Activated T-helper 1 cell treated with anti-CD3 and anti-CD28 coated beads, Interleukin-12 subunit alpha, Interleukin-12 subunit beta, Interleukin-2, Interleukin-4 antibody, amounts not matched to agents 30 ng/mL and 10 ng/mL and 1 ng/mL, durations not matched to agents 14 hours and 24 hours and 36 hours (primary cell): ENCODE measurements at places on chromosomes 5 and 9. TPM values are rescaled to one million over a fixed set of nuclear protein-coding genes. Genes with fewer than 3 reads are reported as not detected.

DNA sequence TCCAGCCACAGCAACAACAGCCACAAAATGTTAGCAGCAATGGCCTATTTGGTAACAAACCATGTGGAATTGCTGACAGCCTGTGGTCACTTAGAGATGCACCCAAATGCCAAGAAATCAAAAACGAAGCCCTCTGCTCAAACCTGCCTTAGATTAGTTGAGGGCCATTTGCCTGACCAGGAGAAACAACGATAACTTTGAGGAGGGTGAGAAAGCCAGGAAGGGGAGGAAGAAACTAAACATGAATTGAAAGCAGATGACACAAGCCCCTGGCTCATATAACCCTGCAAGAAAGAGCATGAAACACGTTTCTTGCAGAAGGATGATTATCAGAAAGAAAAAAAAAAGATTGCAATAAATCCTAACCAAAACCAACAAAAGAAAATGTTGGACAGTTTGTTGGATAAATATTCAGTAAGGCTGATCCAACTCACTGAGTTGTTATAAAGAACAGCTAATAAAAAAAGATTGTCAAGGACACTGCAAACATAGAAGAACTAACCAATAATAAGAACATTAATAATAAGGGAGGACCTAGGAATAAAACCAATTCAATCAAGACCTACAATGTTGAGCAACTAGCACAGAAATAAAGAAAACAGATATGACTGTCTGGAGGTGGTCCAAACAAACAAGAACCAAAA is 140.5 kb upstream of the SLC30A5 start:
- peaks cover 4% of the 10 kb centered on the region for H3K27me3 ChIP-seq
- no peaks in the 10 kb centered on the region for H3K4me1 ChIP-seq
- DNase-seq = no peak
- H3K27ac ChIP-seq = no peak overlapping the region
- H3K36me3 ChIP-seq = no peaks in the 10 kb centered on the region
- H3K4me3 ChIP-seq = no peak overlapping the region

- H3K4me1 ChIP-seq = peaks cover 7% of the 10 kb centered on the region
- H3K27ac ChIP-seq = no peak overlapping the region
- H3K4me3 ChIP-seq = no peak overlapping the region
- no peak for DNase-seq
Observed at GRCh38 chr5:173878224-173878967, 9.8 kb upstream of the CPEB4 start.

PALM2AKAP2 gene
- 2.2 and 5.5 TPM in 2 replicates for total RNA-seq

GRCh38 chr9:4225291-4226028 is 74.4 kb downstream of the GLIS3 start:
- no peaks in the 10 kb centered on the region for H3K27me3 ChIP-seq
- no peak overlapping the region for H3K4me3 ChIP-seq
- peaks cover 6% of the 10 kb centered on the region for H3K4me1 ChIP-seq
- DNase-seq = no peak
- no peak overlapping the region for H3K27ac ChIP-seq

DNA sequence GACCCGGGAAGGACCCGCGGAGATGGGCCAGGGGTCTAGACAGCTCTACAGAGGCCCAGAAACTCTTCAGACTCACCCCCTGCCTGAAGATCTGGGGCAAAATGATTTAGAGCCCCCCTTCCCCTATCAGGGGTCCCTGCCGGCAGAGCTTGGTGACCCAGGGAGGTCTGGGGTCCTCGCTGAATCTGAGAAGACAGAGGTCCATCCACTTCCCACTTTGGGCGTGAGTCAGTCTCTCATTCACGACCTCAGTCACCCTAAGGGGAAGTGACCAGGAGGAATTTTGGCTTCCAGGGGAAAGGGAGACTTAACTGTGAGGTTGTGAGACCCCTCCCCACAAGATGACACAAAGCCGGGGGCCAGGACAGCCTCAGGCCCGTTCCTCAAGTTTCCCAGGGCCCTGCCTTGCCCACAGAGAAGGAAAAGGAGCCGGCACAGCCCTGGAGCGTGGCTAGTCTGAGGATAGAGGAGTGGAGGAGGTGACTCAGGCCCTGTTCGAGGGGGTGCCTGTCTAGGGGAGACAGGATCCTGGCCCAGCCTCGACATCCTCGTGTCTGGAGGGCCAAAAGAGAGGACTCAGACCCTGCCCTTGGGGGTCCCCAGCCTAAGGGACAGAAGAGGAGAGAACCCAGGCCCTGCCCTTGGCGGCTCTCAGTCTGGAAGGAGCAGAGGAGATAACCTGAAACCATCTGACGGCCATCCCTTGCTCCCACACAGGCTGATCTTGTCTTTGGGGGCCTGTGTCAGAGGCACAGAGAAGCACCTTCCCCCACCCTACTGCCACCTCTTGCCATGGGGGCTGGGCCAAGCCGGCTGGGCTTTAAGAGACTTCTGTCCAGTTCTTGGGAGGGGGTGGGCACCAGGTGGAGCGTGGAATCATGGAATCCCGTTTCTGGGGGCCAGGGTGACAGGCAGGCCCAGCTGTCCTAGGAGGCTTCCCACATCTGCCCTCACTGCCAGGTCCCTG is 889 bp downstream of the PDLIM4 start:
- peaks cover 3% of the 10 kb centered on the region for H3K36me3 ChIP-seq
- peaks cover 18% of the 10 kb centered on the region for H3K27me3 ChIP-seq
- H3K4me3 ChIP-seq = no peak overlapping the region
- peak overlapping the region; percentile 34 for H3K27ac ChIP-seq

DNA sequence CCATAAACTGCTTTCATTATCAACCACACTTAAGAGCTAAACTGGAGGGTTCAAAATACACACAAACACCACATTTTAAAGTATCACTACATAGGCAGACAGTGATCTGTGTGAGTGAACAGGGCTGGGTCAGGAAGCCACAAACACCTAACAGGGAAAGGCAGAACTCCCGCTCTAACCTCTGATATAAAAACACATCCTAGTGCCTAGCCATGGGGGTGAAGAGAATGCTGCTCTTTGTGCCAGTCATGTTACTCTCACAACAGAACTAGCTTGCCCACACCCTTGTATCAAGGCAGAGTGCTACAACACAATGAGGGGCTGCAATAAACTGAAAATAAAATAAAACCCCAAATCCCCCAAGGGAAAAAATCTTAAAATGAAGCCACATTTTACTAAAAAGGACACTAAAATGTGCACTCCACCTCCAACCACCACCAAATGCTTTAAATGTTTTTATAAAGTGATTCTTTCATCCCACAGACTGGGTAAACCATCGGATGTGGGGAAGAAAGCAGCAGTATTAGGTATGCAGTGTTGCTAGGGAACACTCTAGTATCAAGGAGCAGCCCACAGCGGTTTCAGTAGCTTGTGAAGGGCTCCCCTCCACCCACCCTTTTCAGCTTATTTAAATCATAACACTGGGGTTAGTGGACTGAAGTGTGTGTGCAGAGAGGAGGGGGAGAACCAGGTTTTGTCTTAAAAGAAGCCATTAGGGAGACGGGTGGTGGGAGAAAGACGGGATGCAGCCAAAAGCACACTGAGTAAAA is 64.5 kb downstream of the TMEM161B start:
- DNase-seq = peak; percentile 5
- H3K27ac ChIP-seq = peak overlapping the region; percentile 72
- peak overlapping the region; percentile 24 for H3K4me3 ChIP-seq
- H3K4me1 ChIP-seq = peaks cover 14% of the 10 kb centered on the region
